ENCODE measurements at places on chromosomes 6 and 20.
A peak's percentile ranks its signal among the peaks of the same experiment; 100 is the strongest.

DNA sequence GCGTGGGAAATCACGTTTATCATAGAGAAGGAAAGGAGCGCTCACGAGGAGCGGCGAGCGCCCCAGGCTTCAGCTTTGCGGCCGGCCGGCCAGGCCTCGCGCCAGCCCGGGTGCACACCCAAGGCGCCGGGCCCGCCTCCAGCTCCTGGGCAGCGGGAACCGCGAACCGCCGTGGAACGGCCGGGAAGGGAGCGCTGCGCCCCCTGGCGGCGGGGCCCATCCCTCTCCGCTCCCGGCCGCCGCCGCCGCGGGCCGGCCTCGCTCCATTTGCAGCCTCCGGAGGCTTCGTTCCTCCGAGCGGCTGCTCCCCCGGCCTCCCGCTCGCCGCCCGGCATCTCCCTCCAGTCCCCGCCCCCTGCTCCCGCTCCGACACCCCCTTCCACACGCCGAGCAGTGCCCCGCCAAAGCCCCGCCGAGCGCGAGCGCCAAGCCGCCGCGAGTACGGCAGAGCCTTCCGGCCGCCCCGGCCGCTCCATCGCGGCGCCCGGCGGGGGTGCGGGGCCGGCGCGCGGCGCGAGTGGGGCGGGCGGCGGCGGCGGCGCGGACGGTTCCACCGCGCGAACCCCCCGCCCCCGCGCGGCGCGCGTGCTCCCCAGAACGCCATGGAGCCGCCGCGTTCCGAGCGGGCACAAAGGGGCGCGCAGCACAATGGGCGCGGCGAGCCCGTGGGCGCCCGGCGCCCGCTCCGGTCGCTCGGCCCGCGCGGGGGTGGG lies 946 bp downstream of the BEND3 start:
- peak; percentile 84 for DNase-seq

DNA sequence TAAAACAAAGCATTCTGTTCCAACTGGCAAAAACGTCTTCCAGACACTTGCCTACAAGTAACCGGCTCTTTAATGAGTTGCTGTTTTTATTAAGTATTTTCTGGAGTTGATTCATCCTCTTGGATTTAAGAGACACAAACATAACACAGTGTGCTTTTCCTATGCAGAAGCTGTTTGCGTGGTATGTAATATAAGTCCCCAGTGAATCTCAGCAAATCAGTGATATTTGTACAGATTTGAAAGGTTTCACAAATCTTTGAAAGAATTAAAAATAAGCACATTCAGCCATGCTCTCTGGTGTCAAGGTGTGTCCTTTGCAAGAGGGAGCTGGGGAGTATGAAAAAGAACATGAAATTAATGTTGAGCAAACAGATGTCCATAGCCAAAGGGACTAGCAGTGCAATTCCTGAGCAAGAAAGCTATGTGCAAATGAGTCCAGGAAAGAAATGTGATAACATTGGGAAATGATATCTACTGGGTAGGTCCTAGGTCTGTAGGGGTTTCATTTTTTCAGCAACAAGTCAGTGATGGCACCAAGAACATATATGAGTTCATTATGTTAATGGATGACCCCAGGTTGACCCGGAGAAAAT lies 170.1 kb upstream of the PHACTR1 start:
- peak; percentile 45 for DNase-seq

DNA sequence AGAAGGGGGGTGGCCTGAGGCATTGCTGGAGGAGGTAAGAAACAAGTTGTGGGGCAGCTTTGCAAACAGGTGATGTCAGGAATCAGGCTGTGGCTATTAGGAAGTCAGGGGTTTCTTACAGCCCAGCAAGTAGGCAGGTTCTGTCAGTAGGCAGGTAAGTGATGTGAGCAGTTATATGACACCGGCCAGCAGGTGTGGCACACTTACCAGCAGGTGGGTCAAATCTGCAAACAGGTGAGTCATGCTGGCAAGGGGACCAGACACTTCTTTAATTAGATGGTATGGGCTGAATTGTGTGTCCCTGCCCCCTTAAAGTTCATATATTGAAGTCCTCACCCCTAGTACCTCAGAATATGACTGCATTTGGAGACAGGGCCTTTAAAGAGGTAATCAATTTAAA lies 16.4 kb upstream of the ENPP4 start:
- DNase-seq, result no peak

- no peak for DNase-seq
Measured at GRCh38 chr6:140661691-140662090, 1287.2 kb upstream of the CITED2 start.

DNA sequence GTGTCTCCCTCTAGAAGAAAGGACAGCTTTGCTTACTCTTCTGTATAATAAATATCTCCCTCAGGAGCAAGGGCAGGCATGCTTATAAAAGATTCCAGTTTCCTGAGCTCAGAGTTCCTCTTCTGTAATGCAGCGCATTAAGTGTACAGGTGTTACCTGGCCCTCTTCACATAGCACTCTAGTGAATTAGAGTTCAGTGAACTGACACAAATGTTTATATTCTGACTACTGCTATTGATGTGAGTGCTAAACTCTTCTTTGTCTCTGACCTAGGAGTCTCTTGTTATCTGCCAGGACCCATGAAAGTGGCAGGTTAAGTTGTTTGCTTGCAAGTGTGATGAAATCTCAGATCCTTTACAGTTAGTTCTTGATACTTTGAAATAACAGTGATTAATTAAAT lies 33.5 kb downstream of the CYB5R4 start:
- no peak for DNase-seq

DNA sequence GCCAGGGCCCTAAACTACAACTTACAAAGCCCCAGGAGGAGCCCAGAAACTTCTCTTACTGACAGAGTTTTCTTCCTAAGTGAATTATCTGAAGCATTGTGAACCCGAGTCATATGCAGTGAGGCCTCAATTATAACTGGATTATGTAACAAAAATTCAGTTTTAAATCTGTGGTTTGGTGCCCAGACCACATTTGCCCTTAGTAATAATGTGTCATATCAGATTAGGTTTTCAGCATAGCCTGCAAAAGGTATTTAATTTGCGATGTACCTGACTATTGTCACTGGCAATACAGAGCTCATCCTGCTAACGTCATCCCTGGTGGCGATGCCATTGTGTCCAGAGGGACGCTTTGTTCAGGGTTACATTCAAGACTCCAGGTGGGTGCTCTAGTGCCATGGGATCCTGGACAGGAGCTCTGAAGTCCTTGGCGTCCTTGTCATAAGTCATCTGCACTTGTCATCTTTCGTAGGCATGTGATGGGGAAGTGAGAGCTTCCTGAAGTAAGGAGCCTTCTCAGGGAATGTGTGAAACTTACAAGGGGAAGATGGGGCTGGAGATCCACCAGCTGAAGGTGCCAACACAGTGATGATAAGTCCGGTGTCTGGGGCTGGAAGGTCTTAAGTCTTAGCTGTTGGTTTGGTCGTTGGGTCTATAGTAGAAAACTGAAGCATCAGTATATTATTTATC lies 65.1 kb downstream of the HIVEP1 start:
- no peak for DNase-seq

DNA sequence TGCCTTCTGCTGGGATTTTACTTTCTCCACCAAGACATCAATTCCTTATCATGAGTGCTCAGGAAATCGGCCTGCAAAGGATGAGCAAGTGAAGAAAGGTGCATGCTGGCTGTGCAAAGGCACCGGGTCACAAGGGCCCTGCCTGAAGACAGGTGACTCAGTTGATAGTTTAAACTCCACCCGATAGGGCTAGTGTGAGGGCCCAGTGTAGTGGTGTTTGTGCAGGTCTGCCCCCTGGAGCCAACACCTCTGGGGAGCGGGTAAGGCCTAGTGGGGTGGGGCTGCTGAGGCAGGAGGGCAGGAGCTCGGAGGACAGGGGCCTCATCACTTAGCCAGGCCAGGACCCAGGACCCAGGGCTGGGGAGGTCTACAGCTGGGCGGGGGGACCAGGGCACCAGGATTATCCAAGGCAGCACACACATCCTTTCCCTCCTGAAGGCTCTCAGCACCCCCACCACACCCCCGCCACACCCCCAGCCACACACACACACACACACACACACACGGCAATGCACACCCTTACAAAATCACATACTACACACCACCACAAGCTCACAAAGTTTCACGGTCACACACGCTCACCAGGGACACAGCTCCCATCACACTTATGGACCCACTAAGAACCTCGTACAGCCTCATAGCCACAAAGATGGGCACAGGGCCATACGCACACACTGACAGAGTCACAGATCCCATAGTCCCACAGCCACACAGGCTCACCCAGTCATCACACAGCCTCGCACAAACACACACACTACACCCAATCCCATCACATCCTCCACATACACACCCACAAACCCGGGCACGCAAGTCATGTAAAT lies 75.4 kb downstream of the GRM4 start:
- no peak for DNase-seq

DNA sequence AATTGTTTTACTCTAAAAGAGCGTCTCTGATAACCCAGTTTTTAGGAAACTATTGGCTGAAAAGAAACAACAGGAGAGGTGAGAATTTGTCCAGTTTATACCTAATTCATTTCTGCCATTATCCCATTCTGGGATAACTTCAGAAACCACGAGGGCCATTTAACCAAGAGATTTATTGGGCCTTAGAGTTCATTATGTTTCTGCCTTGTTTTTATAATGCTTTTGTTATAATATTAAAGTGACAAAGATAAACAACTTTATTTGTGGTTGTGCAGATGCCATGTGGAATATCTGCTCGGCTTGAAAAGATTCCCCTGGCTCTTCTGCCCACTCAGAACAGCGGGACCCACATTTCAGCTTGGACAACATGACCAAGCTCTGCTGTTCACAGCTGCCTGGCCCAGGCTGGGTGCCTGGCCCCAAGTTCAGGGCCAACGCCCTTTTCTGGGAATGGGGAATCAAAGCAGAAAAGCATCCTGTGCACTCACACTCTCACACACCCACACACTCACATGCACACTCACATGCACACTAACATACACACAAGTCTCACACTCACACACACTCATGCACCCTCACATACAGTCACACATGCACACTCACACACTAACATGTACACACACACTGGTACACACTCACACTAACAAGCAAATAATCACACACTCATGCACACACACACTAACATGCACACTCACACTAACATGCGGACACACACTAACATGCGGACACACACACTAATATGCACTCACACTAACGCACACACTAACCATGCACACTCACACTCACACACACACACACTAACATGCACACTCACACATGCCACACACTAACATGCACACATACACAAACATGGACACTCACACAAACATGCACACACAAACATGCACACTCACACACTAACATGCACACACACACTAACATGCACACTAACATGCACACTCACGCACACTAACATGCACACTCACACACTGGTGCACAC lies 86.7 kb upstream of the NEDD9 start:
- DNase-seq, result no peak

DNA sequence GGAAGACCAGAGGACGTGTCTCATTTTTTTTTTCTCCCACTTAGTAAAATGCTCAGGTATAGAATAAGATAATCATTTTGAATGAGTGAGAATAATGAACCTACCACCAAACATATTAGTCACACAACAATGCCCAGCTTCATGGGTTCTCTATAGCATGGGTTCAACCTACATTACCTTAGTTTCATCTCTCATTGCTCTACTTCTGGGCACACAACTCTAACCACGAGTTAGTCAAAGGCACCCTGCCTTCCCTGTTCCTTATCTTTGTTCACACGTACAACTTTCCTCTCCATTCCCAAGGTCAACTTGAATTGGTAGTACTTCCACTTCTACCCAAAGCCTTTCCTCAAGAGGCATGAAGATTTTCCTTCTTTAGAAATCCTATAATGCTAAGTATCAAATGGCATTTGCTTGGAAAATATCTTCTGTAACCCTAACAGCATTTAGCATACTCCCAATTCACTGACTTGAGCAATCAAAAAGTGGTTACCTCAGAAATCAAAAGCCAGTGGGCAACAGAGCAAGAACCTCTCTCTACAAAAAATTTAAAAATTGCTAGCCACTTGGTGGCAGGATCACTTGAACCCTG lies 20.9 kb downstream of the DEK start:
- DNase-seq, result no peak

- no peak for DNase-seq
Measured at GRCh38 chr6:65896140-65896539, 189.1 kb upstream of the EYS start.

DNA sequence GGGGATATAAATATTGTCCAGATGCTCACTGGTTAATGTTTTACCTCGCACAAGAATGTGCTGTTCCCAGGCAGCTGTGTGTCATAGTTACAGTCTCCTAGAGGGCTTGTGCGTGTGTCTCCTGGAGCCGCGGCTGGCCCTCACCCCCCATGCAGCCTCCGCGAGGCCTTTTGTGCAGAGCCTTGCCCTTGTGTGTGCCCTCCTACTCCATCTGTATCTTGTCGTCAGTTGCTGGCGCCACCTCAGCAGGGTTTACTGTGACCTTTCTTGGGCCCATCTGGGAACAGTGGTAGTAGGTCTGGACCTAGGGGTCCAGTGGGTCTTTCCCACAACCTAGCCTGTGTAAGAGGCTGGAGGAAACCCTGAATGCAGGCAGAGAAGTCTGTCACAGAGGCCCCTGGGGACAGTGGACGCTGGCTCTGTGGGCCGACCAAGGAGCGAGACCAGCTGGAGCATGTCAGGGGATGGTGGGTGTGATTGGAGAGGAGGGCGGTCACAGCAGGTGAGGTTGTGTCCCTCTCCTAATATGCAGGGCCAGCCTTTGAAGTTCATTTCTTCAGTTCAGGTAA lies 35.2 kb downstream of the PPP1R14C start:
- no peak for DNase-seq

DNA sequence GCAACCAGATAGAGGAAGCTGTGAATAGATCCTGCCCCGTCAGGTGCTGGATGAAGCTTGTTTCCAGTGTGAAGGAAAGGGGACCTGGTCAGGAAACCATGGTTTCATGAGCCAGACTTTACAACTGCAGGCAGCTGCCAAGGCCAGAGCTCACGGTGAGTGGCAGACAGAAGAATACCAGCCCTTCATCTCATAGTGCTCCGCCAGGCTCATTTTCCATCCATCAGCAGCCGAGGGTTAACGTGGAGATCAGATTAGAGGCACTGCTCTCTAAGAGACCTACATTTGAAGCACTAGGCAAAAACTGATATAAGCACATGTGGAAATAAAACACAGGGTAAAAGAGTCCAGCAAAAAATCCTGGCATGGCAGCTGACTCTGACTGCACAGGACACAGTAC lies 172.4 kb downstream of the CD24 start:
- DNase-seq, result no peak

GRCh38 chr20:7571101-7571500 lies 369.2 kb downstream of the HAO1 start:
- no peak for DNase-seq

DNA sequence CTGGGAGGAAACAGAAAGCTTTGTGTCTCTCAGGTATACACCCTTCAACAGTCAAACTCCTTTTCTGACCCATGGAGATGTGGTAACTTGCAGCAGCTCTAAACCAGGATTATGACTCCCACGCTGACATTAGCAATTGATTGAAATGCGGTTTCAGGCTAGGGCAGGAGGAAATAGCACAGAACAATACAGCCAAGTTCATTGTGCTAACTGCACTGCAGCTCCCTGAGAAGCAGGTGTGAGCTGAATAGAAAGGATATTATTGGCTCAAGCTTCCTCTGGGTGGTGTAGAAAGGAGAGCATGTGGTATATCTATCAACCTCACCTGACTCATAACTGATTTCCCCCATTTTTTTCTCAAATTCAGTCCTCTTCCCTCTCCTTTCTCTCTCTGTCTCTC lies 612.3 kb upstream of the BTBD3 start:
- no peak for DNase-seq

- DNase-seq, result no peak
Measured at GRCh38 chr6:134351615-134352474, 33.9 kb upstream of the SGK1 start.
